ENCODE measurements at places on chromosomes 16 and 17.

DNA sequence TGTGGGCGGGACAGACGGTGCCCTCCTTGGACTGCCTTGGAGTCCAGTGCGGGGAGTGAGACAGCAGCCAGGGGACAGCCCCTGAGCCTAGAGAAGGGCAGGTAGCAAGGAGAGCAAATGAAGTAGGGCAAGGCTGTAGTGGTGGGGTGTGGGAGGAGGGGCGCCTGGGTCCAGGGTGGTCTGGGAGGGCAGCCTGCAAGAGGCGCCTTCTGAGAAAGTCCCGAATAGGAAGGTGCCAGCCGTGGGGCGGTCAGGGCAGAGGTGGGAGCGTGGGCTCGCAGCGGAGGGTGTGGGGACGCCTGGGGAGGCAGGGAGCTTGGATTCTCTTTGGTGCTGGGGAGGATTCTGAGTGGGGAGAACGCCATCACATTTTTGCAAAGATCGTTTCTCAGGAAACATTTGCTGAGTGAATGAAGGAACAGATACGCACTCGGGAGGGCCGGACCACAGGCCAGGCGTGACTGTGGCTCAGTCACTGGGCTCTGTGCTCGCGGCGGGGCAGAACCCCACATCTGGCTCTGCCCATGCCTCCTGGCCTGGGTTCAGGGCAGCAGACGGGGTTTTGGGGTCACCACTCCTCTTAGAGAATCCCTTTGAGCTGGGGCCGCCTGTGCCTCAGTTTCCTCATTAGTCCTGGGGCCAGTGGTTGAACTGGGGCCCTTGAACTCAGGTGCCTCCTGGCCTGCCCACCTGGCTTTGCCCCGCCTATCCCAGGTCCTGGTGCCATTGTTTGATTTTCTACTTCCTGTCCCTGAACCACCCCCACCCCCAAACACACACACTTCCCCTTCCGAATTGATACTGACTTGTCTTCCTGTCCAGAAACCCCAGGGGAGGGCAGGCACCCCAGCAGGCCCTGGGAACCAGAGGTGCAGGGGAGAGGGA lies 4.2 kb downstream of the SNN start:
- peak; percentile 81 for DNase-seq

- no peak for DNase-seq
These were observed 48.5 kb upstream of the TMEM132E start for GRCh38 chr17:34530918-34531317.

DNA sequence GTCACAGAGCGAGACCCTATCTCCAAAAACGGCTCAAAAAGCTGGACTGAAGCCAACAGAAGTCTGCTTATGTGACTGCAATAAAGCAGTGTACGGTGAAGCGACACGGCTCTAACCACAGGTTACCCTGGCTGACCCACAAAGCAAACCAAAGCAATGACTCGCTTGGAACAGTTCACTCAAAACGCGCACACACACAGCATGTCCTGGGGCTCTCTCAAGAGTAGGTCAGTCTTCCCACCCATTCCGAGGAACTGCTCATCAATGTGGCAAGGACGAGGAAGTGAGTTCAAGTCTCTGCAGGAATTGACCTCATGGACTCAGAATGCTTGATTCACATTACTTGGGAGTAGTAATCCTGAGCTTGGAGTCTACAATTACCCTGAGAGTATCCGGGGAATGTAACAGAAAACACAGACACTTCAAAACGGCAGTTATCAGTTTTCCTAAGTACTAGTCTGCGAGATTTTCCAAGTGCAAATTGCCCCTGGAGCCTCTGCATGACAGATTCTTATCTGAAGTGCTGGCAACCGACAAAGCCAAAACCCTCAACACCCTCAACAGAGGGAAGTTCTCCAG lies 25.4 kb downstream of the PELP1 start:
- no peak for DNase-seq

GRCh38 chr16:1151424-1152122 lies 1.3 kb upstream of the CACNA1H start:
- no peak for DNase-seq

DNA sequence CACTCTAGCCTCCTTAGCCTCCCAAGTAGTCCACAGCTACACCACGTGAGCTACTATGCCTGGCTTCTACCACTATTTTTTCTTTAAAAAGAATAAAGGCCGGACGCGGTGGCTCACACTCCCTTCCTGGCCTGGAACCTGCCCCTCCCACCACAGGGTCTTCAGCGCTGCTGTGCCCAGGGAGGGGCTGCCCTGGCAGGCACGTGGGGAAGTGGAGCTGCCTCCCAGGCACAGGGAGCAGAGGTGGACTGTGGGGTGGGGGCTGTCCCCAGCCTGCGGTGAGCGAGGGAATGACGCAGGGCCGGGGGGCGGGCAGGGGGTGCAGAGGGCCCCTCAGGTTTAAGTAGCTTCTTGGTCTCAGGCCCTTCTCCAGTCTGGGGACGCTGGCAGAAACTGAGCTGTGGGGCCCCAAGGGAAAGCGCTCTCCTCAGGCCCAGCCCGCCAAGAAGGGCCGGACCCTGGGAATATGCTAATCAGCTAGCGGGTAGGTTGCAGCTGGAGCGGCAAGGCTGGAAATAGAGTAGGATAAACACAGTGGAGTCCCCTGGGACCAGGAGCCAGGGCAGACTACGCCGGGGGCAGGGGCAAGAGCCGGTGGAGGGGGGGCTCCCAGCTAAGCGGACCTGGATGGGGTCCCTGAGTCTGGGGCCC lies 46.8 kb downstream of the TIMM22 start:
- no peak for DNase-seq

- DNase-seq = no peak
These were observed 43.4 kb downstream of the CPD start for GRCh38 chr17:30422171-30422570.

- DNase-seq = no peak
These were observed 5.0 kb upstream of the NPRL3 start for GRCh38 chr16:143456-143855.

- DNase-seq = no peak
These were observed 75.7 kb downstream of the CYTH1 start for GRCh38 chr17:78706271-78706915.

DNA sequence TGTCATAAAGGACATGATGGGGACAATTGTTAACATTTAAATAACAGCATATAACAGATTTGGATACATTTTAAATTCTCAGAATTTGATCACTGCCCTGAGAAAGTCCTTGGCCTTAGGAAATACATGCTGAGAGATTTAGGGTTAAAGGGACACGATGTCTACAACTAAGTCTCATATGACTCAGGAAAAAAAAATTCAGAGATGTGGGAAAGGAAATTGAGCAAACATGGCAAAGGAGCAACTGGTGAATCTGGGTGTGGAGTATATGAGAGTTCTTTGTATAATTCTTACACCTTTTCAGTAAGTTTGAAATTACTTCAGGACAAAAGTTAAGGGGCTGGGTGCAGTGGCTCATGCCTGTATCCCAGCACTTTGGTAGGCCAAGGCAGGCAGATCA lies 18.2 kb downstream of the MPP3 start:
- DNase-seq = no peak

DNA sequence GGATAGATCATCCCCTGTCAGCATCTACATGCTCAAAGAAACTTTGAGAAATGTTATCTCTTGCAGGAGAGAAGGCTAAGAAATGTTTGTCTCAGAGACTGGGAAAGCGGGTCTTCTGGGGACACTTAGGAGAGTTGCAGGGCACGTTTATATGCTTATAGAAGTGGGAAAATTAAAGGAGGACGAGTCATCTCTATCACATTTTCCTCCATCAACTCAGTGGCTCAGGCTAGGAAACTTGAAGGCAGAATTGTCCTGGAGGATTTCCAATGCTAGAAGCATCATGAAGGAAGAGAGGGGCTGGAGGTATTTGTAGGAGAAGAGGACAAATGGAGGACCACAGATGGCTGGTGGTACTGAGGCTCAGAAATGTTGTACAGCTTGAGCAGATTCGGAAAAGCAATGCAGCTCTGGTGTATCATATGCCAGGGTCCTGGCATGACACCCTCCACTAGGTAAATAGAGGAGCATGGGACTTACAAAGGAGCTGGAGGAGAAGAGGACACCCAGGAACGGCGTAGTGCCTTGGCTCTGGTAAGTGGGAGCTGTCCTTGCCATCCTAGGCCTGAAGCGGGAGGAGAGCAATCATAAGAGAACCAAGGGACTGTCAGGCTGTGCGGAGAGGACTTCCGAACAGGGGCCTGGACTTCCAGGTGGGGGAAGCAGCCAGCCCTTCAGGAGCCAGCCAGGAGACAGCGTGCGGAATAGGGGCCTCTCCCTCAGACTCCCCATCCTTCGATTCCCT lies 4.5 kb upstream of the HS3ST3B1 start:
- DNase-seq = no peak

GRCh38 chr16:30902029-30902972 lies 5.9 kb downstream of the CTF1 start:
- no peak for DNase-seq

GRCh38 chr16:87180069-87180468 lies 137.1 kb downstream of the C16orf95 start:
- DNase-seq = no peak

DNA sequence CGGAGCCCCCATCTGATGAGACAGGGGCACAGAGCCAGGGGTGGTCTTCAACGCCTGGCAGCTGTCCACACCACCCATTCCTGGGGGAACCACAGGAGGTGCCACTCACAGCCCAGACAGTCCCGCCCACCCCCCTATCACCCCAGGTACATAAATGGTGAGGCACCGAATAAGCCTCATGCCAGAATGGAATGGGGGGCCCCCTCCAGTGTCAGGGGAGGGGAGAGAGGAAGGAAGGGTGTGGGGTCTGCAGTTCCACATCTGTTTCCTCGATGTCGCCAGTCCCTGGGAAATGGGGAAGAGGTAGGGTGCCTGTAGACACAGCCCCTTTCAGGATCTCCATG lies 1.7 kb downstream of the TMC6 start:
- DNase-seq = no peak

GRCh38 chr17:77914385-77915254 lies 43.9 kb upstream of the TNRC6C start:
- peak; percentile 34 for DNase-seq

- DNase-seq = no peak
These were observed 71.1 kb downstream of the RPGRIP1L start for GRCh38 chr16:53632526-53632925.

DNA sequence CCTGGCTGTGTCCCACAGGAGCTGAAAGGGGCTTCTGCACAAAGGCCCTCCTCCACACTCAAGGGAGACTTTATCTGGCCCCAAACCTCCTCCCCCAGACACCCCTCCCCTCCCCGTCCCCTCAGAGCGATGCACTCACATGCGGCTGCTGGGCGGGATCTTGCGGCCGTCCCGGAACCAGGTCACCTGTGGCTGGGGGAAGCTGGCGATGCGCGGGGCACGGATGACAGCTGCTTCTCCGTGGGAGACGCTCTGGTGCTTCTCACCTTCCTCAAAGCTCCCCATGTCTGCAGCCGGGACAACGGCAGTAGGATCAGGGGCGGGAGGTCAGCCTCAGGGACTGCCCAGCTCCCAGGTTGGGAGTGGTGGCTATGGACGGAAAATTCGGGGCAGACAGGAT lies 144.0 kb upstream of the CDC42EP4 start:
- DNase-seq = no peak
